ENCODE measurements at places on chromosomes 16 and 17. TPM values are rescaled to one million over a fixed set of nuclear protein-coding genes. Genes with fewer than 3 reads are reported as not detected.
A peak's percentile ranks its signal among the peaks of the same experiment; 100 is the strongest.

GRCh38 chr17:79065105-79065670, 9.4 kb upstream of the ENGASE start:
- peak; percentile 36 for DNase-seq

DNA sequence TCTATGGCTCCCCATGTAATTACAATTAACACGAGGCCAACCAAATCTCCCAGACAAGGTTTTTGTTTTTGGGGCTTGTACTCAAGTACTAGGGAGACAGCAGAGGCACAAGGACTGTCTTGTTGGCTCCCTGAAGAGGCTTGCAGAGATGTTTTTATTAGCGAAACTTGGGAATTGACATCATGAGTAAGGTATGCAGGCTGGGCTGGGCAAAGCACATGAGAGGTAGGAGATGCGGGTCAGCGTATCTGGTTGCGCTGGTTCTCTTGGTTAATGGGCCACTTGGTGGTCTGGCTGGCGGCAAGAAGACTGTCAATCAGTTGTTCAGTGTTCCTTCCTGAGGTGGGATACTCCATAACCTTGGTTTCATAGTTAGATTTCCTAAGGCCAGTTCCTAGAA, 28.9 kb downstream of the LCMT1 start:
- DNase-seq = no peak

The ASPA gene
- not detected for total RNA-seq

The IL34 gene
- 0.28 TPM for total RNA-seq

The SLC9A5 gene
- 6.4 TPM for total RNA-seq

All from activated T-helper 2 cell treated with anti-CD3 and anti-CD28 coated beads, Interferon-gamma antibody, Interleukin-2, Interleukin-4, amounts not matched to agents 10 μg/mL and 5 μg/mL and 100 μg/mL, durations not matched to agents 14 hours and 24 hours and 36 hours (primary cell).